ENCODE measurements at places on chromosomes 2 and 18.

- no peak for DNase-seq
These were observed 71.7 kb upstream of the SP3 start for GRCh38 chr2:174036825-174037224.

GRCh38 chr2:1521878-1522830, 108.9 kb downstream of the TPO start:
- DNase-seq = no peak

- DNase-seq = no peak
These were observed 781 bp upstream of the SOX11 start for GRCh38 chr2:5691221-5691984.

GRCh38 chr2:127654838-127655175, 8.9 kb downstream of the GPR17 start:
- no peak for DNase-seq

DNA sequence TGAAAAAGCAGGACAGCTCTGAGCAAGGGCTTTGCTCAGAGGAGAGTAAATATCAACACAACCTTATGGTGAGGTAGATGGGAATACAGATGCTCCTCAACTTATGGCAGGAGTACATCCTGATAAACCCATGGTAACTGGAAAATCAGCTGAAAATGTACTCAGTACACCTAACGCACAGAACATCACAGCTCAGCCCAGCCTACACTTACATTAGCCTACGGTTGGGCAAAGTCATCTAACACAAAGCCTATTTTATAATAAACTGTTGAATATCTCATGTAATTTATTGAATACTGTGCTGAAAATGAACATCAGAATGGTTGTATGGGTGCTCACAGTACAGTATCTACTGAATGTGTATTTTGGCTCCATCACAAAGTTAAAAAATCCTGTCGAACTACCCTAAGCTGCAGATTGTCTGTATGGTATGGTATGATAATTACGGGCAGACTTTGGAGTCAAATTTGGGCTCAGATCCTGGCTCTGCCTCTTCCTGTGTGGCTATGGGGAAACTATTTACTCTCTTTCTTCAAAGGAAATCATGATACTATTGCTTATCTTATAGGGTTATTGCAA, 120.3 kb upstream of the LYPD1 start:
- DNase-seq = no peak

DNA sequence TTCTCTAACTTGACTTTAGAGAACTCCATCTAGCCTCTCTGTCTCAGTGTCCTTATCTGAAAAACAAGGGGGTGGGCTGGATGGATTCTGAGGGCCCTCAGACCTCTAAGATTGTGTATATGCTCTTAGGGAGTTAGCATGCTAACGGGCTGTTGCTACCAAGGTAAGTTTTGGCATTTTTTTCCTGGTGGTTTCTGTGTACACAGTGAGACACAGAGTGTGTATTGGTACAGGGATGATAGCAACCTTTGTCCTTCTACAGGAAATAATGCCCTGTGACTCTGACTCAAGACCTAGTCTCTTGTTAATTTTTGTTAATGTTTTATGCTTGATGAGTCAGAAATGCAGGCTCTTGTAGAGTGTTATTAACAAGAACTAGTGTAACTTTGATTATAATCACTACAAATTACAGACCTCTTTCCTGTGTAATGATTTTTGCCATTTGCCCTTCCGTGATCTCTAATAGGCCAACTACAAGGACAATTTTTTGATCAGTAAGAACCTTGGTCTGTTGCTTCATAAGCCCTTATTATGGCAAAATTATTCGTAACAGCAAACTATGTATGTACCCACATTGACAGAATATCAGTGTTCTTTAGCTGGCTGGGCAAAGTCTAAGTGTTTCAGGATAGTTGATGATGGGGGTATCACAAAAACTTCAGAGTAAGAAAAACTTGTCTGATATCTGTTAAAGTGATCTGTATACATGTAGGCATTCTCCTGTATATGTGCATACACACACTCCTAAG, 89.7 kb downstream of the SPTBN1 start:
- no peak for DNase-seq

DNA sequence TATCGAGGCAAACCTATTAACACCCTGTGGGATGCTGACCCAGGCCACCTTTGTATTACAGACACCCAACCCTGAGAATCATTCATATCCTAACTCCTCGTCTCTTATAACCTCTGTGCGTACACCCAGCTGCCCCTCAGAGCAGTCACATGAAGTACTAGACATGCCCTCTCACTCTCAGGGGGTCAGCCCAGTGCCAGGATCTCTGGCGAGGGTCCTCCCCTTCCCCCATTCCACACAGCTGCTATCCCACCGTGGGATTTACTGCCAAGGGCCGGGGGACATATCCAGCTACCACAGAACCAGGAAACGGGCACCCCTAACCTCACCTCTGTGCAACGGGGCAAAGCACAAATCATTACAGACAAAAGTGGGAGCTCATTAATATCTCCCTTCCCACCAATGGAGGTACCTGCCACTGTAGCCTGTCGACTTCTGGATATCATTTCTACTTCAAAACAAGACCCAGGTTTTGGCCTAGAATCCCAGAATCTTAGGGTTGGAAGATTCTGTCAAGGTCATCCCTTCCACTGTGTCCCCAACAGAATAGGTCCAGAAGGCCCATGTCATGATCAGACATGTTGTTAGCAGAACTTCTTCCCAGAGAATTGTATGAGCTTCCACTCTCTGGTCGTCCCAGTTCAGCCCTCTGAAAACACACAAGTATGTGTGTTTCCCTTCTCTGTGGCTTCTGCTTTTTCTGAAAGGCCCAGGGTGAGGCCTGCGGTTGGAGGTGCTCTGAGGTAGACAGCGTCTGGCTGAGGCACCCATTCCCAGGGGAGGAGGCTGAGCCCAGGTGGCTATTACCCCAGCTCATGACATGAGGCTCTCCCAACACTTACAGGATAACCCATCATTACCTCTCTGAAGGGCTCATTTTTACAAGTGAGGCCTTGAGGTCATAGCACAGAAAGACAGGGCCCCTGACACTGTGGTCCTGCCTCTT, 1.7 kb downstream of the TMBIM1 start:
- DNase-seq = no peak

- no peak for DNase-seq
These were observed 145.5 kb downstream of the CYP26B1 start for GRCh38 chr2:72001937-72002690.

- DNase-seq = no peak
These were observed 157.9 kb downstream of the ANKRD44 start for GRCh38 chr2:197152451-197153228.

- no peak for DNase-seq
These were observed 764.8 kb downstream of the RNF144A start for GRCh38 chr2:7681881-7682461.

- DNase-seq = no peak
These were observed 18.2 kb upstream of the PCBP1 start for GRCh38 chr2:70069049-70069448.

DNA sequence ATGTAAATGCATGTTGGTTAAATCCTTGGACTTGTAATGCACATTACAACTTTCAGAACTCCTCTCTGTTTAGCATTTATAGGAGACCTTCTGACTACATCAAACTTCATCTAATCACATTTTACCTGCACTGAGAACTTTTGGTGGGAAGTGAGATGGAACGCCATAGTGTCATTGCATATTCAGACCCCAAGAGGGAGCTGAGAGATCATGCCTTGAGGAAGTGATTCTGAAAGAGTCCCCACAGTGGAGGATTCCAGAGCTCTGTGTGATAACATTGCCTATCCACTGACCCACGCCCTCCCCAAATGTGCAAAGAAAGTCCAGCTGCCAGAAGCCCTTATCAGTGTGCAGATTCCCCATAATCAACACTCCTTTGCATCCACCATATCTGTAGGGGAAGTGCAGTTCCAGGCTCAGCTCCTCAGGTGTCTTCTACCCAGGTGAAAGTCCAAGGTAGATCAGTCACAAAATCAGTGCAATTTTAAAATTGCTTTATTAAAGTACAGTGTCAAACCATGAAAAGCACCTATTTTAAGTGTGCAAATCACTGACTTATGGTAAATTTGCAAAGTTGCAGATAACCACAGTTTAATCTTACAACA, 212.4 kb downstream of the RPIA start:
- DNase-seq = no peak

GRCh38 chr2:95079199-95079683, 42.4 kb downstream of the MRPS5 start:
- DNase-seq = no peak

DNA sequence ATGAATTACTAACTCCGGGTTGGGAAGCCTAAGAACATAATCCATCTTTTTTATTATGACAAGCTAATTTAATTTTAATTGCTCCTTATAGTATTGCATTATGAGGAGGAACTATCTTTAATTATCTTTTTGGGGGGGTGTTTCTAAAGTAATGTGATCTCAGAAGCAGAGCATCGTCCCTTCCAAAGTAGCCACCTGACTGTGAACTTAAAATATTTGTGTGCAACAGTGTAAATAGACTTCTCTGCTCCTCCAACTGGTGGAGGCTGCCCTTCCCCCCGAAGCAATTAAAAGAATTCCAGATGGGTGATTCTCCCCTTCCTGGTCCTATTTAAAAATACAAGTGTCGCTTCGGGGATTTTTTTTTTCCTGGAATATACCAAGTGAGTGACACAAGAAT, 55.7 kb downstream of the TCF7L1 start:
- no peak for DNase-seq

GRCh38 chr2:23567161-23567756, 182.3 kb downstream of the KLHL29 start:
- no peak for DNase-seq

DNA sequence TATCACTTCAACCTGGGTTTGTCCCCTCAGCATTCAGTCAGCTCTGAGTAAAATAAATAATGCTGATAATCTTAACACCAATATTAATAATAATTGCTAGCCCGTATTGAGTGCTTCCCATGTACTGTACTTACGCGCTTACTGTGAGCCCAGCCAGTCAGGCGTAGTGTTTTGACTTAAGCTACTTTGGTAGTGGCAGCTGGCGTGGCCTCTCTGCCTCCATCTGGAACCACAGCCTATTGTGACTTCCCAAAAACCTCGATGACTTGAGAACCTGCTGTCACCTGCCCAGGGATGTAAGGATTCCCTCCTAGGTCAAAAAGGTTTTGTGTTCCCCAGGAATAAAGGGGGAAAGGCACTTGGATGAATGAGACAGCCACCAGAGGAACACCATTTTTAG, 53.2 kb downstream of the SUMO1 start:
- no peak for DNase-seq

GRCh38 chr18:72738136-72738535, 129.7 kb downstream of the NETO1 start:
- DNase-seq = no peak

- no peak for DNase-seq
These were observed 104.1 kb downstream of the CHN1 start for GRCh38 chr2:174901075-174901474.

DNA sequence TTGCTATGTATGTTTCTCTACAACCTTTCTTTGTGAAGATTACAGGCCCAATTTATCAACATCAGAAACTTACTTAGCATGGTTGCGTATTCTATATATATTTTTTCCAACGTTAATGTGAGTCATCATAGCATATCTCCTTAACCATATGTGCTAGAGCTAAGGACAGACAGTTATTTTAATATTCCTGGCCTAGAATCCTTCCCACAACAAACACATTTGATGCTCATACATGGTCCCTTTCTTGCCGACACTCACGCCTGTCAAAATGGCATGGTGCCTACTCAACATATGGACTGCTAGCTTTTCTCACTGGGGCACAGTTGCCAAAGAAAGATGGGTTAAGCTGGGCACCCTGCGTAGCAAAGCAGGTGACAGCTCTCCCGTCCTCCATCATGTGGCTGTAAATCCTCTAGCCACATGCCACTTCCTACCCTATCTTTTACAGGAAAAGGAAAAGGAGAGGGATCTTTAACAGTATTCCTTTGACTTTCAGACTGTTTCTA, 75.2 kb upstream of the GALNT5 start:
- no peak for DNase-seq

DNA sequence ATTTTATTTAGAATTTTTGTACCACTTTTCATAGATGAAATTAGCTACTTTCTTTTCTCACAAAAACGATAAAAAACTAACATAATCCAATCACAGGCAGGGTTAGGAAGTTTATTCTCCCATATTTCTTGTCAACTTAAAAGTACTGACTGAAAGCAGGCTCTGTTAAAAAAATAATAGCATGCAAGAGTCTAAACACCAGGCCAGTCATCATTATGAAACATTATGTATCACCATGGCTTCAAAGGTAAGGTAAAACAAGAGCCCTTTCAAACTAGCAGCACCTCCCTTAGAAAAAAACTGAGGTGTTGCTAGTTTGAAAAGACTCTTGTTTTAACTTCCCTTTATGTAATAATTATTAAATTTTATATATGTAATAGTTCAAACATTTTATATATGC, 848.0 kb downstream of the RNF144A start:
- no peak for DNase-seq

DNA sequence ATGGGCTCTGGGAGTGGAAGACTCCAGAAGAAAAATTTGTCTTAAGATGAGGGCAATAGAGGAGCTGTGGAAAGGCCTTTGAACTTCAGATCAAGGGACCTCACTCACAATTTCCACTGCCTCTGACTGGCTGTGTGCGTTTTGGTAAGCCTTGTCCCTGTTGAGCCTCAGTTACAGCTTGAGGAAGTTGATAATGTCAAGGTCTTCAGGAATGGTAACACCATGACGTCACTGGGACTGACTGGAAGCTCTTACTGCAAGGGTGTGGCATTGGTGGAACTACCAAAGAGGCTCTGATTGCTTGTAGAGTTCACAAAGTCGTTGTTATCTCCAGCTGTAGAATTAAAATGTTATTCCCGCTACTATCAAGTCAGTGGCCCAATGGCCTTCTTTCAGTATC, 29.2 kb upstream of the CTAGE1 start:
- no peak for DNase-seq
